ENCODE measurements at places on chromosomes 12 and 14. TPM values are rescaled to one million over a fixed set of nuclear protein-coding genes. Genes with fewer than 3 reads are reported as not detected.
A peak's percentile ranks its signal among the peaks of the same experiment; 100 is the strongest.

The CLEC4A gene
- 0.71 TPM for total RNA-seq

DNA sequence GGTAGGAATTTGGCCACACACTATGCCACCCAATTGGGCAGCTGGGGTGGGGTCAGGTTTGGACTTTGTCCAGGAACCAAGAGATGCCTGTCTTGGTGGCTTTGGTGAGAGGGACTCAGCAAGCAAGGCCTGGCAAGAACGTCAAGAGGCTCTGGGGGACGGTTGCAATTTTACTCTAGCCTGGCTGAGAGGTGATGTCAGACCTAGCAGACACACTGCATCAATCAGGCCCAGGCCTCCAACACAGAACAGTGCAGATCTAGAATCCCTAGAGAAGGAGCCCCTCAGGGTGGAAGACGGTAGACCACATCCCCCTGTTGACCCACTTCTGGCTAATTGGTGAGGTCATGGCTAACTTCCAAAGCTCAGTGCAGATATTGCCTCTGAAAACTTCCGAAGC lies 1.6 kb upstream of the UNC119B start:
- H3K36me3 ChIP-seq = no peaks in the 10 kb centered on the region
- peaks cover 2% of the 10 kb centered on the region for H3K27me3 ChIP-seq
- no peak overlapping the region for H3K27ac ChIP-seq
- H3K4me3 ChIP-seq = no peak overlapping the region
- peaks cover 11% of the 10 kb centered on the region for H3K4me1 ChIP-seq

The TSPAN8 gene
- total RNA-seq = 1.6 TPM

DNA sequence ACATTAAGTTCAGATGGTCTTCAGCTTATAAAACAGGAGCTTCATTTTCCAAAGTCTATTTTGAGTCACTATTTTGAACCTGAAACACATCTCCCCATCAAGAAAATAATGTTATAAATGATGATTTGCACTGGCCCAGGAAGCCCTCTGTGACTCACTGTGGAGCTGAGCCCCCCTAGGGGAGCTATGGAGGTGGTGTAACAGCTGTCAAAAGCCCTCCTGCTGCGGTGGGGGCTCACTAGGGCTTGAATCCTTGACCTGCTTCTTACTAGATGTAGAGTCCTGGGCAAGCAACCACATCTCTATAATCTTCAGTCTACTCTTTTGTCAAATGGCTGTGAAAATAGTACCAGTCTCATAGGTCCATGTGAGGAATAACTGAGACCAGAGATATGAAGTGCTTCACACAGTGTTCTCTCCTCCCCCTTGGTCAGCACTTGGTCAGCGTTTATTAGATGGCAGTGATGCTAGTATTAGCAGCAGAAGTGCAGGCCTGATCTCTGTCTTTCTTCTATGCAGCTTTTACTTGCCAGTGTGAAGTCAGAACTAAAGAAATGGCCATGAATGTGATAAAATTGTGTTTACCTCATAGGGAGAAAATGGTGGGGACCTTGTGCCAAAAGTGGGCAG lies 83.4 kb downstream of the RTN1 start:
- H3K36me3 ChIP-seq = no peaks in the 10 kb centered on the region
- no peak overlapping the region for H3K4me3 ChIP-seq
- peaks cover 15% of the 10 kb centered on the region for H3K4me1 ChIP-seq
- peak overlapping the region; percentile 4 for H3K27ac ChIP-seq

The FOXG1 gene
- total RNA-seq = not detected

The KRT85 gene
- total RNA-seq = not detected

- peaks cover 3% of the 10 kb centered on the region for H3K36me3 ChIP-seq
- H3K27me3 ChIP-seq = no peaks in the 10 kb centered on the region
- no peaks in the 10 kb centered on the region for H3K4me1 ChIP-seq
- DNase-seq = no peak
- H3K27ac ChIP-seq = no peak overlapping the region
- H3K4me3 ChIP-seq = no peak overlapping the region
These were observed 976.4 kb upstream of the SEL1L start for GRCh38 chr14:82510007-82510406.

The SDS gene
- not detected for total RNA-seq

GRCh38 chr14:94887591-94887990 lies 117.7 kb upstream of the GSC start:
- no peaks in the 10 kb centered on the region for H3K4me1 ChIP-seq
- H3K27me3 ChIP-seq = peaks cover 5% of the 10 kb centered on the region
- H3K27ac ChIP-seq = no peak overlapping the region

DNA sequence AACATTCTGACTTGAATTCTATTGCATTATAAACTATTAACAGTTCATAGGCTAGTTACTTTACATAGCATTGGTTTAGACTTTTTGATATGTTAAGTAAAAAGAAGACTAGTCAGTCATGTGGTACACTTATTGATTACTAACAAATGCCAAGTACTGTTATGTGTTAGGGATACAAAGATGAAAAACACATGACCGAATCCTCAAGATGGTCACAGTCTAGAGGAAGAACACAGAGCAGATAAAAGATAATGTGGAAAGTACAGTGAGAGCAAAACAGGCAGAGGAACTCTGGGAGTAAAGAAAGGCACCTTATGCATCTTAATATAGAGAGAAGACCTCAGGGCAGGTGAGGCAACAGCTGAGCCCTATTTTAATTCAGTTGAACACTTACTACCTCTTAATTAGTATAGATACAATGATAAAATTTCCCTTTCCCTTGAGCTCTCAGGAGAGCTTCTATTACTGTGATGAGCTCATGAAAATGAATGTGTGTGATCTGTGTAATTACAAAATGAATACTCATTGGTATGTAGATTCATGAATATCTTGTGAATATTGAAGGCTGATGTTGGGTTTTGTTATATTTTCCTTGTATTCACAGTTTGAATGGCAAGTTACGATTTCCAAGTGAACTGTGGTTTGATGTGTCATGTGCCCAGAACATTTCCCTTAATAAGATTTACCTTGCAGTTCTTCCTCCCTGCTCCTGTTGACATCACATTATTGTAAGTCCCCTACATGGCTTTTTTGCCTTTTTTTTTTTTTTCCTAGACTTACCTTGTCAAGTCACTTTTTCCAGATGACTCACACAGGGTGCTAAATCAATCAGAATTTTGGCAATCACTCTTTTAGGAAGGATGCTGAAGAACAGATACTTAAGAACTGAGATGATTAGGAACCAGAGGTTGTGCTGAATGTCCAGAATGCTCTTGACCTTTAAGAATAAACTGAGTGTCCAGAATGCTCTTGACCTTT lies 29.5 kb upstream of the MSRB3 start:
- no peaks in the 10 kb centered on the region for H3K27me3 ChIP-seq
- DNase-seq = no peak
- no peaks in the 10 kb centered on the region for H3K4me1 ChIP-seq
- no peaks in the 10 kb centered on the region for H3K36me3 ChIP-seq
- H3K27ac ChIP-seq = no peak overlapping the region

- no peaks in the 10 kb centered on the region for H3K36me3 ChIP-seq
- peaks cover 58% of the 10 kb centered on the region for H3K27me3 ChIP-seq
- no peak for DNase-seq
- H3K4me3 ChIP-seq = no peak overlapping the region
- H3K27ac ChIP-seq = no peak overlapping the region
These were observed 5.5 kb upstream of the HOXC9 start for GRCh38 chr12:53994264-53995001.

- H3K27ac ChIP-seq = no peak overlapping the region
- peaks cover 4% of the 10 kb centered on the region for H3K4me1 ChIP-seq
- H3K4me3 ChIP-seq = no peak overlapping the region
- H3K36me3 ChIP-seq = peaks cover 6% of the 10 kb centered on the region
- no peak for DNase-seq
- H3K27me3 ChIP-seq = peaks cover 4% of the 10 kb centered on the region
These were observed 161.1 kb upstream of the EGLN3 start for GRCh38 chr14:34111953-34112352.

- peaks cover 3% of the 10 kb centered on the region for H3K27me3 ChIP-seq
- peak within 1 kb of the TSS; percentile 86 for H3K4me3 ChIP-seq
- peak; percentile 82 for DNase-seq
- no peaks in the 10 kb centered on the region for H3K36me3 ChIP-seq
These were observed at the start of gene MRPL52 for GRCh38 chr14:22829661-22830442. Gene MRPL52, plus strand, starts transcription at chr14:22829887. Its CDS starts 26 bp downstream, at chr14:22829913.

DNA sequence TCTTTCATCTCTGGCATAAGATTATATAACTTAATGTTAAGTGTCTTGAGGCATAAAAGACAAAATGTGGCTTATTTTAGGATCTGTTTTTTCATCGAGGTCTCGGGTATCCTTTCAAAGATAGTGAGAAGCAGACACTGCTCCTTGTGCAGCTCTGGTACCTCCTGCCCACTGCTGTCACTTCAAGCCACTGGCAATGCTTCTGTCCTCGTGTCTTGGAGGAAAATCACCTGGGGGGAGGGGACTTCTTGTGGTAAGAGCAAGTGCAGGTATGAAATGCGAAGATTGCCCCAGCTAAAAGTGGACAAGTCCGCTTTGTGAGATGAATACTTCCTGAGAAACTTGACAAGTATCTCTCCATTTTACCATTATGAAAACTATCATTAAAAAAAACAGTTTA lies 37.8 kb upstream of the DYNC1H1 start:
- H3K27ac ChIP-seq = no peak overlapping the region
- H3K27me3 ChIP-seq = no peaks in the 10 kb centered on the region
- H3K36me3 ChIP-seq = no peaks in the 10 kb centered on the region

The STAC3 gene
- 12.1 TPM for total RNA-seq

The KCNC2 gene
- 11.6 TPM for total RNA-seq

DNA sequence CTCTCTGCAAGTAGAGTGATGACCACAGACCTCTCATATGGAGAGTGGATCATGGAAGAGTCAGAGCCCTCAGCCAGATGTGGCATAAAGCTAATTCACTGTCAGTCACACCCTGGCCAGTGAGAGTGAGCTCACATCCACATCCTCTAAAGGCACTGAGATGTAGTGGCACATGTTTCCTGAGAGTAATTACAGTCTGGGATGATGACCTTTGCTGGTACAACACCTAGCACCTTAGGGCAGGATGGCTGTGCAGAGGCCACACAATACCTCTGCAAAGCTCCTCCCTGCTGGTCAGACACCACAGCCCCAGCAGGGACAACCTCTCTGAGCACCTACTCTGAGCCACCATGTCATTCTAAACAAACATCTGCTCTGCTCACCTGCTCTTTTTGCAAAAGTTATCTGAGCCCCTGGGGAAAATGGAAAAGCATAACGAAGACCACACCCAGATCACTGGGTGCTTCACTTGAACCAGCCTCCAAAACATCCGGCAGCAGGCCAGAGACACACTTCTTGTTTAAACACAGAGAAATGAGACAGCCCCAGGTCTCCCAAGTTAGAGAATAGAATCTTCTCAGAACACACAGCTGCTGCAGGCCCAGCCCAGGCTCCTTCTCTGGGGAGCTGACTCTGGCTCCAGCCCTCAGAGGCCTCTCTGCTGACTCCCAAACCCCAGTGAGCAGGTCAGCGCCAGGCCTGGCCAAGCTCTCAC lies 30.3 kb downstream of the PITPNM2 start:
- H3K27ac ChIP-seq = peak overlapping the region; percentile 17
- no peaks in the 10 kb centered on the region for H3K27me3 ChIP-seq
- H3K36me3 ChIP-seq = no peaks in the 10 kb centered on the region

The KRT80 gene
- not detected for total RNA-seq

DNA sequence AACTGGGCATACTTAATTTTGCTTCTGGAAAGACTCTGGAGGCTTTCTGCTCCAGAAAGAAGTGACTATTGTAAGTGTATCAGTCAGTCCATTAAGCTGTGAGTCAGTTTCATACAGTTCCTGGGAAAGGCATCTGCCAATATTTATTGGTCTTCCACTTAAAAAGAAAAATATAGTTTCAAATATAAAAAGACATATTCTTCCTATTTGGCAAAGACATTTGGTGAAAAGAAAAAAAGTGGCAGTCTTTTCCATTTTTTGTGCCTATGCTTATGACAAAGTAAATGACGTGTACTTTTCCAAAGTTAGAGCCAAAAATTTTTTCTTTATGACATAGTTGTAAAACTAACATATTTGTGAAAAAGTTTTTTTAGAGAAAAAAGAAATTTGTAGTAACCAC lies 12.3 kb downstream of the TMEM30B start:
- no peaks in the 10 kb centered on the region for H3K4me1 ChIP-seq
- no peaks in the 10 kb centered on the region for H3K36me3 ChIP-seq
- DNase-seq = no peak
- peaks cover 2% of the 10 kb centered on the region for H3K27me3 ChIP-seq
- H3K27ac ChIP-seq = no peak overlapping the region
- H3K4me3 ChIP-seq = no peak overlapping the region

DNA sequence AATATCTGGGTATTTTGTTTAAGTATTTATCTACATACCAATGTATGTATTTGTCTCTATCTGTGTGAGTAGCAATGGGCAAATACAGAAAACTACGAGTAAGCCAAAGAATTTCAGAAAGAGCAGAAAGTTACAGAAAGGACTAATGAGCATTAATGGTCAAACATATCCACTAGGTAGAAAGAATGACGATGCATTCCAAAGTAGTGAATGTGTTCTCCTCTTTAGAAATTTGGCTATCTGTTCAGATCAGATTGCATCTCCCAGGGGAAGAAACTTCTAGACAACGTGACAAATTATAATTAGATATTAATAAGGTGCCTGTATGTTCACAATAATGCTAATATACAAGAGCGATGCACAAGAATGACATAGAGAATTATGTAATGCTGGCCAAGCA lies 194.5 kb upstream of the GZMB start:
- no peaks in the 10 kb centered on the region for H3K27me3 ChIP-seq
- H3K4me3 ChIP-seq = no peak overlapping the region
- no peaks in the 10 kb centered on the region for H3K36me3 ChIP-seq
- no peak for DNase-seq

The TBX5 gene
- total RNA-seq = not detected

The PDE3A gene
- total RNA-seq = 1.3 TPM

- no peaks in the 10 kb centered on the region for H3K4me1 ChIP-seq
- no peak overlapping the region for H3K27ac ChIP-seq
- DNase-seq = no peak
- H3K27me3 ChIP-seq = peaks cover 2% of the 10 kb centered on the region
These were observed 162.2 kb upstream of the TMTC1 start for GRCh38 chr12:29945904-29946303.

DNA sequence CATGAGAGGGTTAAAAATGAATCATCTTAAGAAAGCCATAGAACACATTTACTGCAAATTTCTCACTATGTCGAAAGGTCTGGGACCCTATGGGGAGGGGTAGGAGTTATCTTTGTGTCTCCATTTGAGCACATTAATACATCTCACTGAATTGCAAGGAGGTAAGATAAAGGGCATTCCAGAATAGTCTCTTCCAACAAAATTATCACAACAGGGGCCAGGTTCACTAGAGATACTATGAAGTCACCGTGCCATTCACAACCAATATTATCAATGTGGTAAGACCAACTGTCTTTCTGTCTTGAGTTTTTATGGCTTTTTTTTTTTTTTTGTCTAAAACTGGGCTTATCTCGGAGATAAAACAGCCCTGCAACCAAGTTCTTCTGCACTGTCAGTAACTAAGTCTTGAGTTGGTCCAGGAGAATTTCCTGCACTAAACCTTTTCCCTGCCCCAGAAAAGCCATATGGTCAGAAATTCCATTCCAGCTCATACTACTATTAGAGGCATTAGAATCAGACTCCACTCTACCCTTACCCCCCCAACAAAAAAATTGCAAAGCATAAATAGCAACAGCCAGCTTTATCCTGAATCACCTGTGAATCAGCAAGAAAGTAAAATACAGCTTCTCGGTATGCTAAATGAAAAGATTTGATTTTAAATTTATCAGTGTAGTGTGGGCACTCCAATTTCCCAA lies 79.7 kb downstream of the PTPRR start:
- DNase-seq = no peak
- no peaks in the 10 kb centered on the region for H3K36me3 ChIP-seq
- no peaks in the 10 kb centered on the region for H3K4me1 ChIP-seq
- no peak overlapping the region for H3K27ac ChIP-seq
